Testis (tissue), 5 donors: ENCODE measurements at places on chromosomes 7 and 10.

GRCh38 chr7:44637788-44638594 is 31.6 kb downstream of the OGDH start:
- DNase-seq, result no peak

- DNase-seq, result no peak
These were observed 289.0 kb downstream of the PLXDC2 start for GRCh38 chr10:20105236-20105635.

DNA sequence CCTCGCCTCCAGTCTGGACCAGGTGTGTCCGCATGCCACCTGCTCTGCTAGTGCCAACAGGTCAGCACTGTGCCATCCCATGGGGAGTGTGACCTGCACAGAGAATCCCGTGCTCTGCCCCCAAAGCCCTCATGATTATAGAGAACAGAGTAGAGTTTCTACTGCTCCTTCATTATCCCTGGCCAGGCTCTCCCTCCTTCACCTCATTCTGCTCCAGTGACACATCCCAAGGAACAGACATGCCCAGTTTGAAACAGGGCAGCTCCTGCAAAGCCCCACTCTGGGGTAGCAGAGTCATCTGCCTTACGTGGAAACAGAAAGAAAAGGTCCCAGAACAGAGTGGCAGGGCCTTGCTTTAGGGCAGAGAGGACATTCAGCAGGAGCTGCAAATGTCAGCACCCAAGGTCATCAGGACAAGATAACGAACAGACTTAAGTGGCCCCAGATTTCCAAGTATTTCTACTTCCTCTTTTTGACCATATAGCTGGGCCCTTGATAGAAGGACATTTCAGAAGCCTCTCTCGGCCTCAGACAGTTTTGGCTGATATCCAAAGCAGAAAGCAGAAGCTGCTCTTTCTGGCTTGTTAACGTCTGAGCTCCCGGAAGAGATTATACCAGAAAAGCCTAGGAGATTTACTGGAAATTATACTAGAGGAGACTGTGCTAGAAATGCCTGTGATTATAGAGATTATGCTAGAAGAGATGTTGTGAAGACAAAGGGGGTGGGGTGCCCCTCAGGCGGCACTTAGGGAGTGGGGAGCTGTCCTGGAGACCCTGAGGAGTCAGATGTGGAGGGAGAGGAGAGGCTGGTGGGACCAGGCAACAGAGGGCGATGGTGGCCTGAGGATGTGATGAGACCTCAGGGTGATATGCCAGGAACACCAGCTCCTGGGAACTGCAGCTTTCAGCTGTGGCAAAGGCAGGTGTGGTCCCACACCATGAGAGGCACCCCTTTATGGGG is 12.6 kb downstream of the TMEM176B start:
- peak; percentile 36 for DNase-seq

DNA sequence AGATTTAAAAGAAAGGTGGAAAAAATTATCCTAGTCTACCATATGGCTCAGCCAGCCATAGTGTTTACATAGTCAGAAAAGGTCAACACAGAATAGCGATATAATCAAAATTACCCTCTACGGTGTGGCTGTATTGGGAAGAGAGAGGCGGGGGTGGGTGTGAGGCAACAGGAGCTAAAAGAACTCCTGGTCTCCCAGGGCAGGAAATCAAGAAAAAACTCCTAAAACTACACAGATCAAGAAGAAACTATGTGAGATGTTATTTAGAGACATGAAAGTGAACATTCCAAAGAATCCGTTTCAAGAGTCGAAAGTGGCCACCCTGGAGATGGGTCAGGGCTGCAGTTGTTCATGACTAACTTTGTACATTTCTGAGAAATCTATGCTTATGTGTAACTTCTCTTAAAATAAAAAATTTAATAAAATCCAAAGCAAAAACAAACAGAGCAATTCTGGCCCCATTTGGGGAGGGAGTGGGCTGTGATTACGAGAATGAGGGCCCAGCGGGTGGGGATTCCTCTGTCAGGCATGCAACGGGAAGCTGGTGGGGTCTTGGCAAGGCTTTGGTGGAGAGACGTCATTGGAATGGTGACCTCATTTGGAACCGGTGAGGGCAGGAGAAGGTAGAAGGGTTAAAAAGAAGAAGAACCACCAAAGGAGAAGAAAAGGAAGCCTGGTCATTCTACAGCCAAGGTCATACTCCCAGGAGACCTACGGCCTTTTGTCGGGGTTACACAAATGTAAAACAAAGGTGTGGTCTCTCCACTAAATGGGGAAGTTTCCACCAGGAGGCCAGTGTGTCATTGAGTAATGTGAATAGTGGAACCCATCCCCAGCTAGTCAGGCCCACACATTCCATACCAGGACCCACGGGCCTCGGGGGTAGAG is 71.2 kb upstream of the DUSP5 start:
- DNase-seq, result peak; percentile 57

DNA sequence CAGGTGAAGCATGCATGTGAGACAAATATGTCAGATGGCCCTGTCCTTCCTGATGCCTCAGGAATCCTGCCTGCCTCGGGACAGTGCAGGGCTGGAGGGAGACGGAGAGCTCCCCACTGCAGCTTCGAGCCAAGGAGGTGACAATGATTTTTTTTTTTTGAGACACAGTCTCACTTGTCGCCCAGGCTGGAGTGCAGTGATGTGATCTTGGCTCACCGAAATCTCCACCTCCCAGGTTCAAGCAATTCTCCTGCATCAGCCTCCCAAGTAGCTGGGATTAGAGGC is 68.8 kb downstream of the OAT start:
- no peak for DNase-seq

- no peak for DNase-seq
These were observed 80.2 kb downstream of the RHOBTB1 start for GRCh38 chr10:60863796-60864195.

GRCh38 chr10:35184527-35185171 is 58.0 kb downstream of the CREM start:
- no peak for DNase-seq

GRCh38 chr7:69218576-69218975 is 379.7 kb upstream of the AUTS2 start:
- no peak for DNase-seq

GRCh38 chr7:36053589-36053988 is 99.5 kb upstream of the EEPD1 start:
- DNase-seq, result no peak

DNA sequence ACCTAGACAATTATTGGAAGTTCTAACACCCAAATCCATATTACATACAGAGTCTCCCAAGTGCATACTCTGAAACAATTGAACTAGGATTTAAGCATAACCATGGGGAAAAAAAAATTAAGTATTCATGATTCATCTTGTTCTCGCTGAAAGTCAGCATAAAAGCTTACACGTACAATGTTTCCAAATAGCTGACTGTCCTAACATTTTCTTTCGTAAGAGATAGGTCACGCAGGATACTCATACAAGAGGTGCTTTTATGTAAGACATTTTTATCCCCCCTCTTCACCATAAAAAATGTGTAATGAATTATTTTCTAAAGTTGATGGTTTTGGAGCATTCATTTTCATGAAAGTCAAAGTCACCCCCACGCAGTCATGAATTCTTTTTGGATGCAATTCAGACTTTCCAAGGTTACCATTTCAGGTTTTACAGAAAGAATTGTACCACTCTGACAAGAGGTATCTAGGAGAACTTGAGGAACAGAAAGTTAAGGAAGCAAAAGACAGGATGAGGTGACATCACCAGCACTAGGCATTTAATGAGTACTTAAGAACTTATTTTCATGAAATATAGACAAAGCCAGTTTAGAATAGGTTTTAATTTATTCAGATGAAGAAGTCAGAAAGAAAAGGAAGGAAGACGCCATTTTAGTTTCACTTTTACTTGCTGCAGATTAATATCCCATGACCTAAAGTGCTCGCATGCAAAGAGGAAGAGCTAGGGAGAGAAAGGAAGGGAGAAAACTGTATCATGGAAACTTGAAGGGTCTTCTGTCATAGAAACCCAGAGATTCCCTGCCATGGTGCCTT is 55.8 kb downstream of the TMEM26 start:
- DNase-seq, result no peak

- no peak for DNase-seq
These were observed 29.5 kb downstream of the TACC2 start for GRCh38 chr10:122018491-122018890.

GRCh38 chr7:20417675-20418382 is 87.1 kb downstream of the ITGB8 start:
- DNase-seq, result no peak

- no peak for DNase-seq
These were observed 3.6 kb downstream of the SORCS1 start for GRCh38 chr10:107160866-107161265.

- no peak for DNase-seq
These were observed 107.2 kb upstream of the IGFBP3 start for GRCh38 chr7:46028246-46028645.

GRCh38 chr10:122295451-122295809 is 24.3 kb downstream of the BTBD16 start:
- DNase-seq, result no peak

- no peak for DNase-seq
These were observed 120.4 kb upstream of the RAB11FIP2 start for GRCh38 chr10:118167056-118167700.

- no peak for DNase-seq
These were observed 4.5 kb downstream of the LLCFC1 start for GRCh38 chr7:142943706-142944268.

DNA sequence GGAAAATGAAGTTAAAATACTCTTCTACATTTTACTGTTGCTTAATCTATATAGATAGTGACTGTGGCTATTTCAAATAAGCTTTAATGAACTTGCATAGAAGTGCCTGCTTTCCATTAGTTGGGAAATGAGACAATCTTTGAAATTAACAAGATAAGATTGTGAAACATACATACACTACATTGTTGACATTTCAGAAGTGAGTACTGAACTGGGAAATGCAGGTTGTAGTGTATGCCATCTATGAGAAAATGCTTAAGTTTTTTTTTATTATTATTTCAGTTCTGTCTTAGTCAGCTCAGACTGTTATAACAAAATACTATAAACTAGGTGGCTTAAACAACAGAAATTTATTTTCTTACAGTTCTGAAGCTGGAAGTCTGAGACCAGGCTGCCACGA is 49.6 kb upstream of the CSTF2T start:
- no peak for DNase-seq

- no peak for DNase-seq
These were observed 233.1 kb downstream of the EBF3 start for GRCh38 chr10:129730993-129731325.

DNA sequence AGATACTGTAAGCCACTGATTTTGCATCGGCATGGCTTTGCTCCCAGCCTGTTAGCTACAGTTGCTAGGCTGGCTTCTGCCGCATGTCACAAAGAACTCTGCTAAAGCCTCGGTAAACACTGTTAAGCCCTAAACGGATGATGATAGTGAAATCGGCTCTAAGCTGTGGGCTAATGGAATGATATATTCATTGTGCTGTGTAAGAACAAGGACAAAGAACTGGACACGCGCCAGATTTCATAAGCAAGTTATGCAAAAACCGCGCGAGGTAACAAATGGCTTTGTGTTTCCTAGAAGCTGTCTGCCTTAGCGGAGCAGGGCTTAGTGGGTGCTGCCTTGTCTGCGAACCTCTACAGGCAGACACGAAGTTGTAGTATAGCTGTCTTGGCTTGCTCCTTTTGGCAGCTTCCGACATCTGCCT is 331.3 kb upstream of the COBL start:
- peak; percentile 50 for DNase-seq

DNA sequence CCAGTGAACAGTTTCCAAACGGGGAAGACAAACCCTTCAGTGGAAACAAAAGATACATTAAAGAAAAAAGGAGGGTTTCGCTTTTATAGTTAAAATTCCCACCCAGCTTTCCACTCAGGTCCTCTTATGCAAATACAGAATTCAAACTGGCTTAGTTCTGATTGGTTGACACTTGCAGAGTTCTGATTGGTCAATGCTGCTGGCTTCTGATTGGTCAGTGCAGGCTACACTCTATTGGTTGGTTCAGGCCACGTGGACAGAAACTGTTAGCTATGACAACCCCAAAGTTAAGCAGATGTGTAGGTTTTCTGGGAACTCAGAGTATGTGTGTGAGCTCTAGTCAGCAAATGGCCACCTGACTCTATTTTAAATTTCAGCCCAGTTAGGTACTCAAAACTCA is 80.0 kb downstream of the FBXL13 start:
- peak; percentile 75 for DNase-seq

DNA sequence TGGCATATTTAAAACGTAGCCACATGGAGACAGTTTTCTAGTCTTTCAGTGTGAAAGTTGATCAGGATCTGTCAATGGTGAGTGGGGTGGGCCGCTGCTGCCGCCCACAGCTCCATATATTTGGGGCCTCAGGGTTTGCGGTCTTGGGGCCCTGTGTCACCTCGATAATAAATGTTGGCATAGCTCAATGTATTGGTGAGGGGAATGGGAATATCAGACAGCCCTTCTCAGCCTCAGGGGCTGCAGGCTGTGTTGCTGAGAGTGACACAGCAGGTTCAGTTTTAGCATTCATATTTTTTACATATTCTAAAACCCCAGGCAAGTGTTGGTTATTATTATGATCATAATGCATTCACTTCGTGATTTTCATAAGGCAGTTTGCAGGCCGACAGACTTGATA is 5.3 kb downstream of the CDH23 start:
- DNase-seq, result no peak

- DNase-seq, result peak; percentile 18
These were observed 671 bp upstream of the PAPSS2 start for GRCh38 chr10:87658858-87659555.

- DNase-seq, result no peak
These were observed 142.0 kb upstream of the PRKCQ start for GRCh38 chr10:6721964-6722615.
